ENCODE measurements at places on chromosomes 2 and 18. TPM values are rescaled to one million over a fixed set of nuclear protein-coding genes. Genes with fewer than 3 reads are reported as not detected.
A peak's percentile ranks its signal among the peaks of the same experiment; 100 is the strongest.

- peak; percentile 62 for DNase-seq
- peaks cover 9% of the 10 kb centered on the region for H3K4me1 ChIP-seq
- H3K27ac ChIP-seq = no peak overlapping the region
- no peaks in the 10 kb centered on the region for H3K27me3 ChIP-seq
- no peak overlapping the region for H3K4me3 ChIP-seq
Measured at GRCh38 chr2:240620149-240620731, 5.0 kb upstream of the GPR35 start.

The STK36 gene
- total RNA-seq = 35.2 TPM

The BOD1L2 gene
- not detected for total RNA-seq

The POLR1A gene
- 26.6 TPM for total RNA-seq

GRCh38 chr2:65146078-65146477 is 16.2 kb upstream of the RAB1A start:
- no peaks in the 10 kb centered on the region for H3K4me1 ChIP-seq
- DNase-seq = no peak
- H3K4me3 ChIP-seq = no peak overlapping the region
- no peaks in the 10 kb centered on the region for H3K36me3 ChIP-seq

DNA sequence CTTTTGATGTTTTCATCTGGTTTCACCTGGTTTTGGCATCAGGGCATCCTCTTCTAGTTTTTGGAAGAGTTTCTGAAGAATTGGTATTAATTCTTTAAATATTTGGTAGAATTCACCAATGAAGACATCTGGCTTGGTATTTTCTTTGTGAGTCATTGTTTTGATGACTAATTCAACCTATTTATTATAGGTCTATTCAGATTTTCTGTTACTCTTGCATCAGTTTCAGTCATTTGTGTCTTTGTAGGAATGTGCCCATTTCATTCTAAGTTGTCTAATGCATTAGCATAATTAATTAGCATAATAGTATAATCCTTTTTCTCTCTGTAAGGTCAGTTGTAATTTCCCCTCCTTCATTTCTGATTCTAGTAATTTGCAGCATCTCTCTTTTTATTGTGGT is 8.0 kb downstream of the GNLY start:
- DNase-seq = no peak
- H3K36me3 ChIP-seq = no peaks in the 10 kb centered on the region
- H3K27ac ChIP-seq = no peak overlapping the region
- H3K27me3 ChIP-seq = no peaks in the 10 kb centered on the region
- H3K4me3 ChIP-seq = no peak overlapping the region

GRCh38 chr18:74454279-74454751 is 2.8 kb downstream of the DIPK1C start:
- H3K27me3 ChIP-seq = peaks cover 49% of the 10 kb centered on the region
- H3K4me1 ChIP-seq = peaks cover 7% of the 10 kb centered on the region
- no peak overlapping the region for H3K4me3 ChIP-seq

DNA sequence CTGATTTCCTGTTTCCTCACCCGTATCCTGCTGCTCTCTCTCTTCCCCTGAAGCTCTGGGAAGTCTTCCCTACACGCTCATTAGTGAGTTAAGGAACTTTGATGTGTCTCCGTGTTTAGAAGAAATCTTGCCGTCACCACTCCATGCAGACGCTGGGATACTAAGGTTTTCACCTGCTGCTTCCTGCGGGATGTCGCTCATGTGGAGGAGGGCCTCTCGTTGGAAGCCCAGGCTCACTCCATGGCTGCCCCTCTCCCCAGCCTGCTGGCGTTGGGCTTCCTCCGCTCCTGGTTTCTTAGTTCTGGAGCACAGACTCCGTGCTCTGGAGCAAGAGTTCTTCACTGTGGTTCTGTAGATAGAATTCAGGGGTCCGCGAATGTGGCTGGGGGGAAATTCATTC is 326.3 kb downstream of the GBX2 start:
- no peak overlapping the region for H3K4me3 ChIP-seq
- no peaks in the 10 kb centered on the region for H3K4me1 ChIP-seq
- H3K27ac ChIP-seq = no peak overlapping the region
- H3K27me3 ChIP-seq = no peaks in the 10 kb centered on the region

- H3K4me1 ChIP-seq = no peaks in the 10 kb centered on the region
- no peak overlapping the region for H3K27ac ChIP-seq
- no peak for DNase-seq
- H3K27me3 ChIP-seq = no peaks in the 10 kb centered on the region
Measured at GRCh38 chr2:189254268-189254883, 74.8 kb upstream of the COL5A2 start.

Measured in upper lobe of right lung (tissue), 1 donor.